ENCODE measurements at places on chromosomes 4 and X.
A peak's percentile ranks its signal among the peaks of the same experiment; 100 is the strongest.

- DNase-seq = no peak
Observed at GRCh38 chr4:6710282-6710681, 617 bp upstream of the MRFAP1L1 start.

DNA sequence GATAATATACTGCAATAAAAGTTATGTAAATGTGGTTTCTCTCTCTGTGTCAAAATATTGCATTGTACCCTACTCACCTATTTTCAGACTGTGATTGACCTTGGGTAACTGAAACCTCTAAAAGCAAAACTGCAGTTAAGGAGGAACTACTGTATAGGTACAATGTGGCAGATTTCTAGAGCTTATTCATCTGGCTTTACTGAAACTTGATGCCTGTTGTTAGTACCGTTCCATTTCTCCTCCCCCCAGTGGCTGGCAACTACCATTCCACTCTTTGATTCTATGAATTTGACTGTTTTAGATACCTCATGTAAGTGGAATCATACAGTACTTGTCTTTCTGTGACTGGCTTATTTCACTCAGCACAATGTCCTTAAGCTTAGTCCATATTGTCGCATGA, 61.9 kb downstream of the HOPX start:
- DNase-seq = peak; percentile 12

DNA sequence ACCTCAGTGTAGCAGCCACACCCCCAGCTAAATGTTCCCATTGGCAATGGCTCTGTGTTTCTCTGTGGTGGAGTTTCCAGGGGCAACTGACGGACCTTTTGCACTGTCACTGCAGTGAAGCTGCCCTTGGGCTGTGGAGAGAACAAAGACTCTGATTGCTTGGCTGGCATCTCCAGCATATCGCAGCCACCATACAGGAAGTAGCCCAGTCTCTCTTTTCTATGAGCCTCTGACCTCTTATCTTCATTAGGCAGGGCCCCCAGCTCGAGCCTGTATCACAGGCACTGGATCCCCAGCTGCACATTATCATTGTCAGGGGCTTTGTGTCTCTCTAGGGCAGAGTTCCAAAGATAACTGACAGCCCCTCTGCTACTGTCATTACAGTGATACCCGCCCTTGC, 483.5 kb downstream of the ARAP2 start:
- DNase-seq = no peak

- no peak for DNase-seq
Observed at GRCh38 chr4:185764876-185765275, 47.1 kb downstream of the SORBS2 start.

GRCh38 chr4:183158062-183158461, 59.0 kb downstream of the WWC2 start:
- DNase-seq = peak; percentile 17

DNA sequence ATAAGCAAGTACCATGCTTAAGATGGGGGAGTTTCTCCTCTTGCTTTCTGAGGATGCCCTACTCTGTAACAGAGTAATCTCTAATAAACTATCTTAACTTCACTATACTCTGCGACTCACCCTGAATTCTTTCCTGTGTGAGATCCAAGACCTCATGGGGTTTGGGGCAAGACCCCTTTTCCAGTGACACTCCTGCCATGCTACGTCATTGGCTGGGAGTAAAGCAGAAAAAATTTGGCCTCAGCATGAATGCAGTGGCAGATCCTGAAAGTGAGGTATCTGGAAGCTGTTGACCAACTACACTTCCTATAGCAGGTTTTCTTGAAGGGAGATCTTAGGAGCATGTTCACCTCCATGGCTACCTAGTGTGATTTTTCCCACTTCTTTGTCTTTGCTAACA, 109.1 kb upstream of the MED14 start:
- DNase-seq = no peak

DNA sequence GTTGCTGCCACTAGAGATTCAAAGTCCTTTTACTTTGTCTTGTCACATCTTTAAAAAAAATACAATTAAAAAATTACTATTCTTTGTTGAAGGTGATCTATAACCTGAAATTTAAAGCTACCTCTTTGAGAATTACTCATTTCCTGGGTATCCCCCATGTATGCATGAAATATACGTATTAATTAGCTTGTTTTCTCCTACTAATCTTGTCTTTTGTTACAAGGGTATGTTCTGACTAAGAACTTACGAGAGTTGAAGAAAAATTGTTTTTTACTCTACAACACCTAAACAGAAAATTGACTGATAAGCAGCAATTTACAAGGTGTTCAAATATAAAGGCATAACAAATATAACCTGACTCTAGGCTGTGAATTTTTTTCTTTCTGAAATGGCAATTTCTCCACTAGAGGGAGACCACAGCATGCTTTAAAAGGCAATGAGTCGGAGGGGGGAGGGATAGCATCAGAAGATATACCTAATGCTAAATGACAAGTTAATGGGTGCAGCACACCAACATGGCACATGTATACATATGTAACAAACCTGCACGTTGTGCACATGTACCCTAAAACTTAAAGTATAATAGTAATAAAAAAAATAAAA, 249.6 kb downstream of the OPHN1 start:
- peak; percentile 63 for DNase-seq

- no peak for DNase-seq
Observed at GRCh38 chrX:134418317-134419113, 41.5 kb upstream of the HPRT1 start.

DNA sequence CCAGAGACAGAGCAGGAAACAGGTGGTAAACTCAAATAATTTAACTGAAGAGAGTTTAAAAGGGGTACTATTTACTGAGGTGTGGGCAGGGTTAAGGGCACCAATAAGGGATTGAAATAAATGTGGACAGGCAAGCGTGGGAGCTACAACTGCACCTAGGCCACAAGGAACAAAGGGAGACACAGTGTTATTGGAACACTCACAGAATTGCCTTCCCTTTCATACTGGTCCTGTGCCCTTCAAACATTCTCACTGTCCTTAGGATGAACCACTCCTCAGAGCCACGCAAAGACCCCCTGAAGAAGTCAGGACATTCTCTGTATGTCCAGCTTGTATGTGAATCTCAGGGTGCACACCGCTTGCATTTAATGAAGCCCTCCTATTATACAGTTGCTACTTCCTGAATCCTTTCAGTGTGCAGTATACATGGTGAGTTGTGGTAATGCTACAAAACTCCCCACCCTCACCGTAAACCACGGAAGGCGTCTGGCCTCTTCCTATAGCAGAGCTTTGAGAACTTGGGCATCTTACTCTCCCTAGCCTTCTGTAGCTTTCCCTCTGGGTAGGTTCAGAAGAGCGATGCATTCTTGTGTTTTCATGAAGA, 9.6 kb upstream of the MRPL1 start:
- peak; percentile 85 for DNase-seq

DNA sequence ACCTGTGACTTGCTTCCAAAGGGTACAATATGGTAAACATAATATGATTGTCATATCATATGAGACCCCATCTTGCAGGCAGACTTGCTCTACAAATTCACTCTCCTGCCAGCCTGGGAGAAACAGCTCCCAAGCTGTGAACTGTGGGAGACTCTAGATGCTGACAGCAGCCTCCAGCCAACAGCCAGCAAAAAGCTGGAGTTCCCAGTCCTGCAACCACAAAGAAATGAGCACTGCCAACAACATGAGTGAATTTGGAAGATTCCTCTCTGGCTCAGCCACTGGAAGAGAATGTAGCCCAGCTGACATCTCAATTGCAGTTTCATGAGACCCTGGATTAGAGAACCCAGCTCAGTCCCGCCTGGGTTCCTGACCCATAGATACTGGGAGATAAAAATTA, 145.4 kb downstream of the QDPR start:
- DNase-seq = no peak

GRCh38 chr4:8591114-8591513, 1.5 kb upstream of the CPZ start:
- DNase-seq = no peak

- no peak for DNase-seq
Observed at GRCh38 chrX:154458116-154458953, at the start of gene PLXNA3. Gene PLXNA3, plus strand, starts transcription at chrX:154458281. Its CDS starts 1,903 bp downstream, at chrX:154460184.

DNA sequence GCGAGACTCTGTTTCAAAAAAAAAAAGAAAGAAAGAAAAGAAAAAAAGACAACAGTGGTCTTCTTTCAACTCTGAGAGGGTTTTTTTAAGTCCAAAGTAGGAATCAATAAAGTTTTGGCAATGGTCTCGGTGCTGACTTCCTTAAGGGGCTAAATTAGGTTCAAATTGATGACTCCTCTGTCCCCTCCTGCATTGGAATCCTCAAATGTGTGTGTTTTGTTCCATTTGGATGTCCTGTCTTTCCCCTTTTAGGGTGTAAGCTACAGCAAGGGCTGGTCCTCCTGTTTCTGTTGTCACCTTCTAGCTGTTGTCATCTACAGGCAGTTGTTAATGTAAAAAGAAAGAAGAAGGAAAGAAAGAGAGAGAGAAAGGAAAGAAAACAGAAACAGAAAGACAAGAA, 84.3 kb upstream of the PLAC1 start:
- no peak for DNase-seq

- DNase-seq = no peak
Observed at GRCh38 chr4:143240939-143241679, 56.4 kb downstream of the USP38 start.

DNA sequence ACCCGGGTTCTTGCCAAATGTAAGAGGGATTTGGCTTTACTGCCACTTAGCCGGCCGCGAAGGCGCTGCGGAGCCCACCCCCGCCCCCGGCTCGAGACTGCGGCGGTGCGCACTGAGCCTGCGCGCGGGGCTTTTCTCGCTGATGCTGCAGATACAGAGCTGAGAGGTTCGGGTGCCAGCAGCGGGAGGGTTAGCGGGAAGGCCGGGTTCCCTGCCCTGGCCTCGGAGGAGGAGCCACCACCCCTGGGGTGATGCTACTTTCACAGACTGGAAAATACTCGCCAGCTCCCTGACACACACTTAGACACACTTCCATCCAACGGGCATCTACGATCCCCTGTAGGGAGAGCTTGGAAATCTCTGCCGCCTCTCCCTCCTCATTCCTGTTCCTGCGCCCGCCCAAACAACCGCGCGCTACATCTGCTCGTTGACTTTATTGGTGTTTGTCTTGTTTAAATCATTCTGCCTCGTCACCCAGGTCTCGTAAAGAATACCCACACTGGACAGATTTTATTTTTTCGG, 2.1 kb upstream of the PCDH7 start:
- DNase-seq = no peak

DNA sequence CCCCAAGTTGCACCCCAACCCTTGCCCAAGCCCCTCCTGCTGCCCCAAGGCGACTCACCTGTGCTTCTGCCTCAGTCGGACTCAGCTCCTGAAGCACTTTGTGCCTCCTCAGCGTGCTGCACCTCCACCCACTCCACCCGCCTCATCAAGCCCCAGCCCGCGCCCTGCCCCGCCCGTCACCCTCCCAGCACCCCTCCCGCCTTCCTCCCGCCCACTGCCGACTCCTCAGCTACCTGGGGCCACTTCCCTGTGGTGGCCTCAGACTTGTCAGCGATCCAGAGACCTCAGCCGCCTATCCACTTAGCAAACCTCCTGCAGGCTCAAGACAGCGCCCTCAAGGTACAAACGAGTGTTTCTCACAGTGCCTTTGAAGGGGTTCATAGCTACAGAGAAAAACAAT, 19.6 kb upstream of the IQCM start:
- no peak for DNase-seq

GRCh38 chr4:183288955-183289354, 31.1 kb downstream of the CLDN22 start:
- DNase-seq = no peak

GRCh38 chr4:127737295-127737694, 7.1 kb downstream of the SLC25A31 start:
- no peak for DNase-seq

DNA sequence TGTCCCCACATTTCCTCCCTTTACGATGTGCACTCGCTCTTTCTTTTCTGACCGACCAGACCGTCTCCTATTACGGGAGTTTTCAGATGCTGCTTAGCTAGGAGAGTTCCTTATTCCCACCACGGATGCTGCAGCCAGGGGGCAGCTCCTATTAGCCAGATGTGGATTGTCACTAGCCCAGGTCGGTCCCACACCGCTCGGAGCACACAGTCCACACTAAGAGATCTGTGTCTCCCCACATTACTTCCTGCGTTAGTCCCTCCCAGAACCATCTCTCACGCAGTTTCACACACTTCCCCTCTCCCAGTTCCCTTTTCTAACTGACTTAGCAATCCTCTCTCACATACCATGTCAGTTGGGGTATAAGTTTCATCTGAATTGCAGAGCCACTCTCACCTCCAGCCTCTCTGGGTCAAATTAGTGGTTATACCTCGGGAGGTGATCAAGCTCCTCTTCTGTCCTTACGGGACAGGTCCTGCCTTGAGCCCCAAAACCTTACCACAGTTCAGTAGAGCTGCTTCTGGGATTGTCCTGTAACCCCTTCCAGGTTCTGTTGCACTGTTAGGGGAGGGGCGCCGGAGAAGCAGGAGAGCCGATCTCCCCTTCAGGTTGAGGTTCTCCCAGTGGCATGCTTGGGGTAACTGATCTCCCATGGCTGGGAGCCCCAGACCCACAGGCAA, 28.2 kb downstream of the SULT1E1 start:
- peak; percentile 99 for DNase-seq

- DNase-seq = no peak
Observed at GRCh38 chrX:38462257-38462656, 99.1 kb upstream of the TSPAN7 start.

- peak; percentile 85 for DNase-seq
Observed at GRCh38 chrX:39149761-39150160, 348.5 kb downstream of the MID1IP1 start.

DNA sequence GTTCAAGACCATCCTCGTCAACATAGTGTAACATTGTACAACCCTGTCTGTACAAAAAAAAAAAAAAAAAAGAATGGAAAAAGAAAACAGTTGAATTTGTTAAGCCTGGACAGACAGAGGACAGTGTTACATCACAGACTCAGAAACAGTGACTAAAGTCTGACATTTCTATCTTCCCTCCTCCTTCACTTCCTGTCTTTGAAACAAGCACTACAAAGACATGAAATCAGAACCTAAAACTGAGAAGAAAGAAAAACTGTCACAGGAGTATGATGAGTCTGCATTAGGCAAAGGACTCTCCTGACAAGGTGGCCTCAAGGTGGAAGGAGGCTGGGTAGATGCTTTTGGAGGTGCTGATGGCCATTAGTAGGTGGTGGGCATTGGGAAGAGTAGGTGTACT, 126.7 kb downstream of the RBM47 start:
- no peak for DNase-seq

DNA sequence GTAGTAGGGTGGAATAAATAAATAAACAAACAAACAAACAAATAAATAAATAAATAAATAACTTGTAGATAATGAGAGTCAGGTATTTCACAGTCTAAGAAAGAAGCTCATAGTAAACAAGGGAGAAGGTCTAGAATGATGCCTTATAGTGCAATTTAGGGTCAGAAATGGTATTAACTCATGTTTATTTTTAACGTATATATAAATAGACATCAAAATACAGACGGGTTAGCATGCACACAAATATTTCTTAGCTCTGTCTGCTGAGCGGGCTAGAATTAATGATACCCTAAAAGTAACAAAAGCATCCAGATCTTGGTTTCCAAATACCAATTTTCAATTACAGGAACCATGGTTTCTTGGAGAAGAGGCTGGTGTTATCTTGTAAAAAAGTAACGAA, 16.6 kb downstream of the PFKFB1 start:
- no peak for DNase-seq

DNA sequence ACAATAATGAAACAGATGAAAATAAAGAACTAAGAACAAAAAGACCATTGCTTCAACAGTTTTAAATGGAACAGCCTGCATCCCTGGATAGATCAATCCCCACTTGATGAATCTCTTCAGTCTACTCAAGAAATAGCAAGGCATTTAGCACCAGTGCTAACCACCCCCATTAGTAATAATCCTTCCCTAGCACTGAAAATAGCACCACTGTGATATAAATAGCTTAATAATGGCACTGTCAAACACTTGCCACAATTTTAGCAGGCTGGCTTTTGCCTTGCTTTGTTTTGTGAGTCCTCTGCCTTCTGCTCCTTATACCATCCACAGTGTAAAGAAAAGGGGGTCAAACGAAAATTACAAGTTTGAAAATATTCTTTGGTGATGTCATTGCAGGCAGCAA, 17.4 kb downstream of the DCX start:
- DNase-seq = no peak
